ENCODE measurements at places on chromosomes 6 and 20. TPM values are rescaled to one million over a fixed set of nuclear protein-coding genes. Genes with fewer than 3 reads are reported as not detected.

Gene CRISP2
- 0.06 TPM for total RNA-seq

Gene FAM8A1
- 6.4 TPM for total RNA-seq

Gene CNBD2
- total RNA-seq: 5.6 TPM

Gene TNNC2
- total RNA-seq: not detected

Gene GZF1
- 9.5 TPM for total RNA-seq

Gene RFX6
- total RNA-seq: not detected

Gene C6orf15
- total RNA-seq: 0.29 TPM

Gene MDFI
- 48.5 TPM for total RNA-seq

Gene RSPO4
- 1.2 TPM for total RNA-seq

Gene TENT5A
- total RNA-seq: 1.2 TPM

Gene DDX43
- total RNA-seq: 1.8 TPM

Gene KIAA1755
- 0.06 TPM for total RNA-seq

Gene TRIM10
- total RNA-seq: not detected

Gene GRM1
- 0.51 TPM for total RNA-seq

Gene DCDC2
- total RNA-seq: 142 TPM

Gene BTN2A1
- total RNA-seq: 6.1 TPM

Gene RSPO3
- total RNA-seq: 0.35 TPM

Gene ABHD16B
- not detected for total RNA-seq

Gene TTK
- 44.7 TPM for total RNA-seq

Gene BIRC7
- total RNA-seq: 10.6 TPM

Gene CST4
- total RNA-seq: not detected

Gene ZSCAN31
- 0.52 TPM for total RNA-seq

Gene PCK1
- not detected for total RNA-seq

Gene ARMH2
- total RNA-seq: not detected

Gene NKAIN2
- under 0.01 TPM for total RNA-seq

Gene ATRN
- total RNA-seq: 15.4 TPM

Gene CYP24A1
- 0.80 TPM for total RNA-seq

Gene DUSP15
- not detected for total RNA-seq

Data from epithelial cell of proximal tubule (primary cell).